ENCODE measurements at places on chromosomes 4 and X.

DNA sequence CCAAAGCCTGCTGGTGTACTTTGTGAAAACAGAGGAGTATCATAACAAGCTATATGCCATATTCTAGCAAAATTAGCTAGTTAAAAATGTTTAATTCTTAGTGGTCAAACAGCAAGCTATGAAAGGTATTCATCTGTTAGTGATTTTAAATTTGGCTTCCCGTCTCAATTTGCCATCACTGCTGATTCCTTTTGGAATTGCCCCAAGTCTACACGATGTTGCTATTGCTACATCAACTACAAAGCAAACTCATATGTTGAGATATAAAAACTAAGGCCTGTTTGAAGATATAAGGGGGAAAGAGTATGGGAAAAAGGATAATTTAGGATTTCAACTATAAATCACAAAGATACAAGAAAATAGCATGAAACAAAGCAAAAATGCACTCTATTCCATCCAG lies 146.1 kb downstream of the COL25A1 start:
- no peak for DNase-seq

DNA sequence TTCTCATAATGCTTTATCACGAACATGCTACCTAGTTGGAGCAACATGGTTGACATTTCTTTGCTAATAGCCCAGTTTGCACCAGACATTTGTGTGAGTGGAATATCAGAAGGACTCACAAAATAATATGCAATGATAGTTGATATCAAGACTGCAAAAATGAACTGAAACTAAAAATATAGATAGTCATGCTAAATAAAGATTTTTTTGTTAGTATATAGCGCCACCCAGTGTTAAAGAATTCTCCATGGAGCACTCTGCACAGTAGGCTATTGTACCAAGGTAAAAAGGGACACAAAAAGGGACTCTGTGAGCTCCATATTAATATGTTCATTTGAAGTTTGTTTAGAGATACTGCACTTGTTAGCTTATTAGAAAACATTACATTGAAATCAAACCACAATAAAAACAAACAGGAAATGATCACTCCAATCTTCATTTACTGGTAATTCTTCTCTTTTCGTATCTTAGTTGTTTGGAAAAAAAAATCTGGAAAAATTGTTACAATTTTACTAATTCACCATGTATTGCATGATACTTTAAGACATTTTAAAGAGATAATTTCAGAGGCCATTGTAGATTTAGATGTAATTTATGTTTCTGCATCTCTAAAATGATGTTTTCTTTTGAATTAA lies 1509.6 kb downstream of the ADGRL3 start:
- DNase-seq = no peak

- DNase-seq = peak; percentile 54
These were observed 90.5 kb upstream of the RAPGEF2 start for GRCh38 chr4:159012381-159012780.

DNA sequence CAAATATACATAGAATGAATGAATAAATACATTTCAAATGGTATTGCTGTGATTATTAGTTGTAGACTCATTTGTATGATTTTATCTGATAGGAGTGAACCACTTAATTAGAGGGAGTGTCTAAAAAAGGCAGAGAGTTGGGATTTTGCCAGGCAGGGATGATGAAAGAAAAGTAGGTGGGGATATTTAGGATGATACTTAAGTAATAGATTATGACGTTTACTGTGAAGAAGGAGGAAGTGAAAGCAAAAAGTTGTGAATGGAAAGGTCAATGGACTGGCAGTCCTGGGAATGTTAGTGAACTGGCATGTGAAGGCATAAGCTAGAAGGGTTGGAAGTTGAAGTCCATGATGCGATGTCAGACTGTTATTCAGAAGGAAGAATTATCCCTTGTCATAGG lies 917.1 kb downstream of the RAPGEF2 start:
- no peak for DNase-seq

GRCh38 chr4:34718576-34719245 lies 1525.6 kb downstream of the ARAP2 start:
- DNase-seq = no peak

GRCh38 chrX:136182414-136182813 lies 35.1 kb downstream of the FHL1 start:
- no peak for DNase-seq

DNA sequence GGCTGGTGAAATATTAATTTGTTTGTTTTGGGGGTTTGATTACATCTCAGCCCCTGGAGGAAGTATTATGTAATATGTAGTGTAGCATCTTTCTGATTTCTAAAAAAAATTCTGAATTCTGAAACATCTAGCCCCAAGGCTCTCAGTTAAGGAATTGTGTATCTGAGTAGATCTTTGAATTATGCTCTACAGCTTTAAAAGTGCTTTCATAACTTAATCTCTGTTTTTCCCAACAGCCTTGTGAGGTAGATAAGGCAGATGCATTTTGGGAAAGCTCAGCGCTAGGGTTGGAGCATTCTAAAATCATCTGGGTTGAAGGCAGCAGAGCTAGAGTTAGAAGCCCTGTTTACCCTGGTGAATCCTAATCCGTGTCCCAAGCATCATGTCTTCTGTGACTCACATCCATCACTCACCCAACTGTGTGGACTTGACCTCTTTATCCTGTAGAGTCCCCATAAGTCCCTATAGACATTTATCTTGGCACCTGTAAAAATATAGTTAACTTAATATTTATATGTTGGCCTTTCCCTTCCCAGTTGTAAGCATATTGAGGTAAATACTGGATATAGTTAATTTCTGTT lies 49.8 kb downstream of the FNIP2 start:
- DNase-seq = no peak

- DNase-seq = no peak
These were observed 65.9 kb downstream of the DIPK2B start for GRCh38 chrX:45134775-45135174.

DNA sequence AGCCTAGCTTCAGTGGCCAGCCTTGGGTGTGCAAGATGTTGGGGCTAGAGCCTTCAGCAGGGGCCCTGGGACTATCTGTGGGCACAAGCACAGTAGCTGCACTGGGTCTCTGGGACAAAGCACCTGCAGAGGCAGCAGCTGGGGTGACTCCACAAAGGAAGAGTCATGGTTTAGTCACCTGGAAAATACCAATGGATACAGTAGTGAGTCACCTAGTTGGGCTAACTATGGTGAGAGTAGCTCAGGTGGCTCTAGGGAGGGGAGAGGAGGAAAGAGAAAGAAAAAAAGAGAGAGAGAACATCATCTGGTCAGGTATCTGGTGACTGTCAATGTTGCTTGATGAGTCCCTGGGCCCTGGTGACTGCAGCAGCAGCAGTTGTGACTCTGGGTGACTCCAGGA lies 72.9 kb upstream of the SPIN4 start:
- DNase-seq = no peak

- DNase-seq = no peak
These were observed 13.9 kb downstream of the SLC2A9 start for GRCh38 chr4:10007436-10007740.

All from GM03348 (cell line).